ENCODE measurements at places on chromosomes 6 and 20.

DNA sequence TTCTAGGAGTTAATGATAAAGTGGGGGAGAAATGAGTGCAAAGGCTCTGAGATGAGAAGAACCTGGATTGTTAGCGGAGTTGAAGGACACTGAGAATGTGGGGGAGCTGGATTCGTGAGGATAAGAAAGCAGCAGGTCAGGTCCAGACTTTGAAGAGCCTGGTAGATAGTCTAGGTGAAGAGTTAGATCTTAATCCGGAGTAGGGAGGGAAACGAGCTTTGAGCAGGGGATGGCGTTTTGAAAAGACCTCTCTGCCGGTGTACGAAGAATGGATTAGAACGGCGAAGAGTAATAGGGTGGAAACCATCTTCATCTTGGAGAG, 487 bp upstream of the PHF20 start:
- DNase-seq = no peak

GRCh38 chr20:57471496-57472372, 53.2 kb downstream of the CTCFL start:
- no peak for DNase-seq

DNA sequence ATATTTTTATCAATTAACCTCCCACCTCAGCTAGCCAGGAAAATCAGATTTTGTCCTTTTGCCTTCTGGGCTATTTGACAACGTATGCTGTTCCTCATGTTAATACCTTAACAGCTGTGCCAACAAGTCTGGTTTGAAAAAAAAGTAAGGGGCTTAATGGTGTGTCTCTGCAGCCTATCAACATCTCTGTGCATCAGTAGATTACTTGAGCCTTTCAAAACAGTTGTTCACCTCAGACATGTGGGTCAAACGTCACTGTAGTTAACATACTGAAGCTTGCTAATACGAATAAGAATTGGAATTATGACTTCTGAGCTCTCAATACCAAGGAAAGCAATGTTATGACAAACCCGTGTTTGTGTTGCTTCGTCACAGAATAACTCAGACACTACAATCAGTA, 23.0 kb downstream of the CEP57L1 start:
- no peak for DNase-seq

DNA sequence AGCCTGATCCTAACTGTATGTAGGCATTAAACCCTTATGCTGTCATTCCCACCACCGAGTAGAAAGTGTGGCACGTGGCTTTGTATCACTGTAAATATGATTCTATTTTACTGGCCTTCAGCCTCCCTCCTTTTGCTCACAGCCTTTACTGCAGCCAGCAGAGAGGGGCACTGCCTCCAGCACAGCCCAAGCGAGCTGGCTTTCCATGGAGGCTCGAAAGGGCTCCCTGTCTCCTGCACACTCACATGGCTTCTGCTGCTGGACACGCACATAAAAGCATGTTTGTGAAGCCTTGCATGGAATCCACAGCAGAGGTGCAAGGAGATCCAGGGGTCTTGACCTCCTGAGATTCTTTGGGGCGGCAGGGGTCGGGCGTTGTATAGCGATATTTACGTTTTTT, 51.3 kb downstream of the RNASET2 start:
- no peak for DNase-seq

GRCh38 chr6:45923831-45924391, 91.7 kb downstream of the CLIC5 start:
- DNase-seq = no peak

DNA sequence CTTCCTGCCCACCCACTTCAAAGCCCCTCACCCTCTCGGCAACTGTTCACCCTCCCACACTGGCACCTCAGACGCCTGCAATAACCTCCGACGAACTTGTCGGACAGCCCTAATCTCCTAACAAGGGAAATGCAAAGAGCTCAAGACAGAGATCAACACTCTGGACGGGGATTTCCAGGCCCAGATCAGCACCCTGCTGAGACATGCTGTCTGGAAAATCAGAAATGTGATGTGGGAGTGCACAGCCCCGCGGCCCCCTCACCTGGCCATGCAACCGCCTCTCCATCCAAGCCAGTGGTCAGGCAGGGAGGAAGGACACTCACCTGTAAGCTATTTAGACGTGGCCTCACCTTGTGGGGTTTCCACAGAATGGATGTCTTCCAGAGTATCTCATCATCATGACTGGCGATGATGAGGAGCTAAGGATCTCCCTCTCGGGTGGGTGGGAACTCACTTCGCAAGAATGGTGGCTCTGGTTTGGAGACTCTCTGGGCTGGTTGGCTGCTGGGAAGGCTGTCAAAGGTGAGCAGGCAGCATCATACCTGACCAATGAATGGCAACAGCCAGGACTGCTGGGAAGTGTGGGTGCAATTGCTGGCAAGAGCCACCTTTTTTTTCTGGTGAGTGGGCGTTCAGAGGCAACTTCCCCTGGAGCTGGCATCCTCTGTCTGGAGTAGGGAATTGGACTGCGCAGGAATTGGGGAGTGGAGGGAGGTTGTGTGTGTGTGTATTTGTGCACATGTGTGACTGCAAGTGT, 28.1 kb upstream of the ADTRP start:
- DNase-seq = peak; percentile 69

DNA sequence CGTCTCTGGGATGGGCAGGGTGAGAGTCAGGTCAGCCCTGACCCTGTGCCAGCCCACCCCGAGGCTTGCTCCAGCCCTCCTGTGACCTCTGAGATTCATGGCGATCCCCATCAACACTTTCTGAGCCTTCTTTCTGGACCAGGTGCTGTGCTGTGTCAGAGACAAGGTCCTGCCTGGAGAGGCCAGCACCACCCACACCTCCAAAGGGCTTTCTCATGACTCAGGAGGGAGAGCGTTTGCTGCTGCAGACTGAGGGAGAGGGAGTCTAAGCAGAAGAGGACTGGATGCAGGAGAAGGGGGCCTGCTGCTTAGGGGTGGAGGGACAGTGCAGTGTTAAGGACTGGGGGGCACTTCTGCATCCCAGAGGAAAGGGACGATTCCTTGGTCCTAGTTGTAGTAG, 193.5 kb downstream of the LRFN2 start:
- peak; percentile 53 for DNase-seq

- DNase-seq = no peak
These were observed 491.1 kb downstream of the UTRN start for GRCh38 chr6:144776031-144776819.

DNA sequence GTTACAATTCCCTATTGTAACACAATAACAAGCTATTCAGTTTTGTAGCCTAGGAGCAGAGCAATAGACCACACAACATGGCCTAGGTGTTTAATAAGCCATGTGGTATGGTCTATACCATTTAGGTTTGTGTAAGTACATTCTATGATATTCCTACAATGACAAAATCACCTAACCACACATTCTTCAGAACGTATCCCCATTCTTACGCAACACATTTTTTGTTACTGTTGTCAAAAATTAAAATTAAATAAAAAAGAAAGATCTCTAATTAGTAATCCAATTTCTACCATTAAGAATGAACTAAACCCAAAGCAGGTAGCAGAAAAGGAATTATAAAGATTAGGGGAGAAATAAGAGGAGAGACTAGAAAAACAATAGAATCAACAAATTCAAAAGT, 44.0 kb downstream of the RANBP9 start:
- no peak for DNase-seq

GRCh38 chr20:57959589-57959988, 249.8 kb upstream of the PMEPA1 start:
- no peak for DNase-seq

DNA sequence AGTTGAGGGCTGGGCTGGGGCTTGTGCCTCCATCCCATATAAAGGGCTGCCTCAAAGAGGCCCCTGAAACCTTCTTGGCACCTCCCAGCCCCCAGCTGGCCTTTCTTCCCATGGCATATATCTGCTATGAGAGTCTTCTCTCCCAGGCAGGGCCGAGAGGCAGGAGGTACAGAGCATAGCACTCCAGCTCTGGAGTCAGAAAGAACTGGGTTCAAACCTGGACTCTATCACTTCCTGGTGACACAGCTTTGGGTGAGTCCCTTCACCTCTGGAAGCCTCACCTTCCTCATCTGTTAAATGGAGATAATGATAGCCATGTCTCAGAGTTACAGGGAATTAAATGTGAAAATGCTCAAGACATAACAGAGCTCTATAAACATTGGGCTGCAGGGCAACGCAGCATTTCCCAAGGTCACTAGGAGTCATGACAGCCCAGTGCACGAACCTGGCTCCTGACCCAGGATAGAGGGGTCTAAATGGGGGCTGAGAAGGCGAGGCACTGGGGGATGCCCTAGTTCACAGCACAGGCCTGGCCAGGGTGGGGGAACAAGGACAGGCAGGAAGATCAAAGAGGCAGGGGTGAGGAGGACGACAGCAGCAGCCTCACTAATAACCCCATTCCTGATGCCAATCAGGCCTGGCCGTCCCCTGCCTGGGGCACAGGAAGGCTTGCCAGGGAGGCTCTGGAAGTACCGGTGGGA, 1.9 kb downstream of the FAM83C start:
- DNase-seq = no peak

Data from activated CD8-positive, alpha-beta memory T cell treated with anti-CD3 and anti-CD28 coated beads for 24 hours (primary cell).